ENCODE measurements at places on chromosomes 12 and 14. TPM values are rescaled to one million over a fixed set of nuclear protein-coding genes. Genes with fewer than 3 reads are reported as not detected.

GRCh38 chr14:26841920-26842741 is 244.3 kb upstream of the NOVA1 start:
- peak; percentile 28 for DNase-seq

DNA sequence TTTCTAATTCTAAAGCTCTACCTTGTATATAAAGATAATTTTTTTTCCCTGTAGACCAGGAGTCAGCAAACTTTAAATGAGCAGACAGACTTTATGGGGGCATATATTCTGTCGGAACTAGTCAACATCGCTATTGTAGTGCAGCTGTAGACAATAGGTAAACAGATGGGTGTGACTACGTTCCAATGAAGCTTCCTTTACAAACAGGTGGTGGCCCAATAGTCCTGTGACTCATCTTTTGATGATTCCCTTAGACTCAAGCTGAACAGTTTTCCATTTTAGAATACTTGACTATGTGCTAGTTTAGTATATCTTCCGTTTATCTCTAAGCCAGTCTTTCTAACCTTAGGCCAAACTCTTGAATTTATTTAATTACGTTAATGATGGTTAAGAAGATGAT is 16.3 kb downstream of the MUCL1 start:
- DNase-seq = no peak

- no peak for DNase-seq
Observed at GRCh38 chr12:53255996-53256395, 12.1 kb upstream of the ESPL1 start.

DNA sequence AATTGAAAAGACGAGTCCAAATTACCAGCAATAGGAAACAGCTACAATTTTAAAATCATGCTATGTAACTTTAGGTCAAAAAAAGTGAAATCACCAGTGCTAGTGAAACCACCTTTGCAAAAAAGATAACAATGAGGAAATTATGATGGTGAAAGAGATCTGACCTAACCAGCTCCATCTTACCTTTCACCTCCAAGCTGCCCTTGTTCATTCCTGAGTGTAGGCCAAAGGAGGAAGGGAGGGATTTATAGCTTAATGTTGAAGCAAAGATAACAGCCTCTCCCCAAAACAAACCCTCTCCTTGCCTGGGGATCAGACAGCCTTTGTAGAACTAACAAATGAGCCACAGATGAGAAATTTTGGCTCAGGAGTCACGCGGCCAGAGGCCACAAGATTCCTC is 83.2 kb upstream of the EIF5 start:
- no peak for DNase-seq

Gene HSPB8
- total RNA-seq = 572 TPM

DNA sequence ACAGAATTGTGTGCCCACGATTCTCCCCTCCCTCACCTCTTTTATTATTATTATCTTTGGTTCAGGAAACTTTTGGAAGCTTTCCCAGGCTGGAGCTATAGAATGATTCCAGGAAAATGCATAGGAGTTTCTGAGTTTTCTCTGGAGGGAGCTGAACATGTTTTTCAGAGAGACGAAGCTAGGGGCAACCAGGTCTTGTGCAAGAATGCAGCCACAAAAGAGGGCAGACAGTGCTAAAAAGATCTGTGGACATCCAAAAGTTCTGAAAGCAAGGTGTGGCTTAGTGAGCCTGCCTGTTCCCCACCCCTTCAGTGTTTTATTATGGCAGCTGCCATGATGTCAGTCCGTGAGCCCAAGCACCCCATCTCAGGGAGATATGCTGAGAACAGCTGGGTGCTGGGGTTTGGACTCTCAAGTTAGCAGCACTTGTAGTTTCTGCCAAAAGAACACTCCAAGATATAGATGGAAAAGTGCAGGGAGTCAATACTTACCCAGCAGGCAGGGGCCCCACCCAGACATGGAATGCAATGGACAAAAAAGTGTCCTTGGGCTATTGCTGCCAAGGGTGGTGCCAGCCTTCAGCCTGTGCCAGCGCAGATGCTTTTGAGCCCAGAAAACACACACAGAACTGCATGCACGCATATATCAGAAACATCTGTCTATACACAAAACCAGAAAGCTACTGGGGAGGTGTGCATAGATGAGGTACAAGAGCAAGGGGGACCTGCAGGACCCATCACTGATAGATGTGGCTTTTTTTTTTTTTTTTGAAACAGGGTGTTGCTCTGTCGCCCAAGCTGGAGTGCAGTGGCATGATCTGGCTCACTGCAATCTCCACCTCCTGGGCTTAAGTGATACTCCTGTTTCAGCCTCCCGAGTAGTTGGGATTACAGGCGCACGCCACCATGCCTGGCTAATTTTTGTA is 17.0 kb upstream of the IRF2BPL start:
- DNase-seq = peak; percentile 70
